ENCODE measurements at places on chromosomes 6 and 20.

GRCh38 chr20:59157961-59158541 lies 5.6 kb upstream of the ZNF831 start:
- DNase-seq = no peak

- DNase-seq = no peak
Observed at GRCh38 chr6:166774770-166775169, 147.7 kb upstream of the RPS6KA2 start.

DNA sequence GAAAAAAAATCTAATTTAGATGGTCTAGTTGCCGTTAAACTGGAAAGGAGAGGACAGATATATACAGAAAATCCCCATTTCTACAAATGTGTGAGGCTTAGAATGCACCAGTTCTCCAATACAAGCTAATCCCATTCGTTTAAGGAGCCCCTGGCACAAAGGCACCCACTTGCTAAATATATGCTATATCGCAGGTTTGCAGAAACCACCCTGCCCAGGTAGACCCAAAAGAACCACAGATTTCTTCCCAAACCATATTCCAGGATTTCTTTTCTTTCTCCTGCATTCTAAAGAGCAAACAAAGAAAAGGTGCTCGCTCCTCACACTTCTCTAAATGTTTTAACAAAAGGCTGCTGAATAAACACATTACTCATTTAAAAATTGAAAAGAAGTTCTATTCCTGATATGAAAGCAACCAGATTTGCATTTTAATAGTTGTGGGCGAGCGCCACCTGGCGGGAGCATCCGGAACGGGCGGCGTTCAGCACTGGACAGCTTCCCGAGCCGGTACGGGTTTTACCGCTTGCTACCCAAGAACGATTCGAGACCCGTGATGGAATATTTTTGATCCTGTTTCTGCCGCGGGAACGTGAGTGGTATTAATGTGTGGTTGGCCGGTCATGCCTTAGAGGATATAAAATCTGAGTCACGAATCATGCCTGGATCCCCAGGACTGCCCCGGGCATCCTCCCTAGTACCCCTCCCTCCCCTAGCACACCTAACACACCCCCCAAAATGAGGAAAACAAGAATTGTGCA lies 2.1 kb downstream of the PTPRT start:
- no peak for DNase-seq

GRCh38 chr6:163469459-163469985 lies 55.0 kb downstream of the QKI start:
- no peak for DNase-seq

GRCh38 chr20:44314870-44315269 lies 3.9 kb upstream of the FITM2 start:
- DNase-seq = no peak

DNA sequence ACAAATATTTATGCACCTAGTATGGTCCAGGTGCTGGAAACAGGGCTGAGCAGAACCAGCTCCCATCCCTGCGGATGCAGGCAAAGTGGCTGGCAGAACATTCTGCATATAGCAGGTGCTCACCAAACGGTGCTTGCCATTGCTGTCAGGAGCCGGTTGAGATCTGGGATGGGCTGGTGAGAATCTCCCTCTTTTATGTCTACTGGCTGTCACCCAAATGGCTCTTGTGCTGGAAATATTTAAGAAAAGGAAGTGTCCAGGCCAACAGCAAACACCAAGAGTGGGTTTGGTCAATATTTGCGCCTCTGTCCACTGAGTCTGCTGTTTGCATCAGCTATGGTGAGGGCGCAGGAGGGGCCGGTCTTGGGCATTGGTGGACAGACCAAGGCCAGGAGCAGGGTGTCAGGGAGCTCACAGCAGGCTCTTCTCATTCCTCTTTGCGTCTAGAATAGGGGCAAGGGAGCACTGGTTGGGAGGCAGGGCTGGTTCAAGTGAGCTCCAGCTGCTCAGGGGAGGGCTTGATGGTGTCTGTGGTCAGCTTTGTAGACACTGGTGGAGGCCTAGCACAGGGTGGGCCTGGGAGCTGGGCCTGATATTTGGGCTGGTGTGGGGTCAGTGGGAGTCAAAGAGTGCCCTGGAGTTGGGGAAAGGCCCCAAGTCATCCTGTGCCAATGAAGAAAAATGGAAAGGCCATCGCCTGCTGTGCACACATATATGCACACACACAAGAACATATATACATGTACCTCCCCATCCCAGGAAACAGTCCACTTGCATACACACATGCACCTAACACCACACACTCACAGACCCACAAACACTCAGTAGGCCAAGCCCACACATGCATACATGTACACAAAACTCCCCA lies 1.4 kb upstream of the BPIFB2 start:
- no peak for DNase-seq

- no peak for DNase-seq
Observed at GRCh38 chr6:63897952-63898351, 262.4 kb downstream of the PHF3 start.

DNA sequence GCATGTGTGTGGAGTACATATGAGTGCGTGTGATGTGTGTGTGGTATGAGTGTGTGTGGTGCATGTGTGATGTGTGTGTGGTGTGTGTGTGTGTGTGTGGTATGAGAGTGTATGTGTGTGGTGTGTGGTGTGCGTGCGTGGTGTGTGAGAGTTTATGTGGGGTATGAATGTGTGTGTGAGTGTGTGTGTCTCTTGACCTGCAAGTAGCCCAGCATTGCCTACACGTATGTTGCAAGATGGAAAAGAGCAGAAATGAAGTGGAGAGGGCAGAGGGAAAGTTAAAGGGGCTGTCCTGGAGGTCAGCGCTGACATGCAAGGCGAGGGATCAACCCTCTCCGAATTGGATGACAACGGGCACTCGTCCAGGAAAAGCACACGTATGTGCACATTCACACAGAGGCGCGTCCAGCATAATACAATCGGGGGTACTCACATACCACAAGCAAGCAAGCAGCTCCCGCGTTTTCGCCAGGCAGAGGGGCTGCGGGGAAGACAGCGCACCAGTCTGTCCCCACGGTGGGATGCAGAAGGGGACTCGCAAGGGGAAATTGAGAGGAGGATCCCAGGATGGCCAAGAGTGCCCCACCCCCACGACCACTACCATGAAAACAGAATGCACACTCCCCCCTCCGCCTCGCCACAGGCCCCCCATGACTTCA lies 174.5 kb upstream of the AFDN start:
- DNase-seq = no peak

DNA sequence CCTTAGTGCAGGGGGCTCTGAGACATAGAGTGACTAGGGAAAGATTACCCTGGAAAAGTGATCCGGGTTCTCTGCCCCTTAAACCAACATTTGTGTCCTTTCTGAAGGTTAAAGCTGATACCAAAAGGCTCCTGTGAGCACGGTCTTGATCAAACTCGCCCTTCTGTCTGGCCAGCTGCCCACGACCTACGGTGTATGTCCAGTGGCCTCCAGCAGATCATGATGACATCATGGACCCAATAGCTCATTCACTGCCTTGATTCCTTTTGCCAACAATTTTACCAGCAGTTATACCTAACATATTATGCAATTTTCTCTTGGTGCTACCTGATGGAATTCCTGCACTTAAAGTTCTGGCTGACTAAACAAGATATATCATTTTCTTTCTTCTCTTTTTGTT lies 6.8 kb downstream of the ULBP2 start:
- DNase-seq = no peak

GRCh38 chr6:40733290-40733689 lies 146.1 kb upstream of the LRFN2 start:
- DNase-seq = no peak

- DNase-seq = no peak
Observed at GRCh38 chr6:168645326-168645725, 204.3 kb downstream of the SMOC2 start.

DNA sequence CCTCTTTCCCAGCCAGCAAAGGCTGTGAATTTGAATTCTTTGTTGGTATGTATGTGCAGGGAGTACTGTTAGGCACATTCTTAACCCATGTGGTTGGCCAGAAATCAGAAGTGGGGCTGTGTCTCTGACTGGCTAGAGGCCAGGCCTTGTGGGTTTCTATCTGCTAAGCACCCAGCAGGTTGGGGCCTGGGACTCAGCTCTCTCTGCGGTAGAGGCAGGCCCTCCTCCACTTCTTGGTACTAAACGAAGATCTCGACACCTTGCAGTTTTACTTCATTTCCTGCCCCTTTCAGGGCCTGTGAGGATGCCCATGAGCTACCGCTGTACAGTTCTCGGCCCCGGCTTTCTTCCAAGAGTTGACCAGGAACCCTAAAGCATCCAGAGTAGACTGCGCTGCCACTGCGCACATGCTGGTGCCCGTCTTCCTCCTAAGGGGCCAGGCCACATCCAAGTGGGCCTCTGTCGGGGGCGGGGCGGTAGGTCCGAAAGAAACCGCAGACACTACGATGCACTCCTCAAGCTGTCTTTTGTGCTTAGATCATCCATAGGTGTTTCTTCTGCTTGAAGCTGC lies 51.1 kb downstream of the TCP11 start:
- no peak for DNase-seq

DNA sequence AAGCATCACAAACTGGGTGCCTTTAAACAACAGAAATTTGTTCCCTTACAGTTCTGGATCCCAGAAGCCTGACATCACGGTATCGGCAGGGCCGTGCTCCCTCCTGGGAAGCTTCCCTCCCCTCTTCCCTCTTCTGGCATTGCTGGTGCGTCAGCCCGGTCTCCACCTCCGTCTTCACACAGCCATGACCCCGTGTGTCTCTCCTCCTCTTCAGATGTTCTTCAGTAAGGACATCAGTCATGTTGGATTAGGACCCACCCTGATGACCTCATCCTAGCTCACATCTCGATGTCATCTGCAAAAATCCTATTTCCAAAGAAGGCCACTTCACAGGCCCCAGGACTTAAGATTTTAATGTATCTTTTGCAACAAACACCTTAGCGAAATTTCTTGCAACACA lies 38.4 kb upstream of the TBXT start:
- no peak for DNase-seq

GRCh38 chr20:33843854-33844253 lies 32.7 kb downstream of the CHMP4B start:
- DNase-seq = no peak

DNA sequence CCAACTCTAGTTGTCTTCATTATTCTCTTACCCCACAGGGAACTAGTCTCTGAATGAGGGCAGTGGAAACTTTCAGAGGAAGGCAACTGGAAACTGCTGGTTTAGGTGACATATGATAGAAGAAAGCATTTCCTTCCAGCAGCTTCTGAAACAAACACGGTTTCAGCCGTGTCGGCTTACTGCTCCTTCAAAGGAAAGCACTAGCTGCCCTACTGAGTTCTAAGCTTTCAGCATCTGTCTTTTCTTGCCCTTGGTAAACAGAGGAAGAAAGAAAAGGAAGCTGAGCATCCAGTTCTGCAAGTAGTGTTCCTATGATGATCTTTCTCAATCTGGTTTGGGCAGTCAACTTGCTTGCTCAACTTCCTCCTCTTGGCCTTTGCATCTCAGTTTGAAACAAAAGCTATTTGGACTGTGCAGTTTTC lies 117.5 kb upstream of the CEP85L start:
- DNase-seq = no peak

DNA sequence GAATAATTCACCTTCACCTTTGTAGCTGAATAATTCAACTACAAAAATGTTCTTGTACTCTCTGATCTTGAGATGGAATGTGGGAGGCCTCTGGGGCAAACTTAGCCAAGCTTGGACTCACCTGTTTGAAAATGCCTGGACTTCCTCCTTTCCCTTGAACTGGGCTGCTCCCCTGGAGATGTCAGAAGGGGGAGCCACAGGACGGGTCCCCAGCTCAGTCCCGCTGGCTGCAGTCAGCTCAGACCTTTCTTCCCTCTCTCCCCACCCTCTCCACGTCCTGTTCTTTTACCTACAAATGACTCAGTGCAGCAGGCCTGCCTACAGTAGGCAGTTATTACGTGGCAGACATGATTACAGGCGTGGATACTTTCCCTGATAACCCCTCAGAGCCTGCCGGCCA lies 131.5 kb upstream of the RALGAPA2 start:
- DNase-seq = no peak

- no peak for DNase-seq
Observed at GRCh38 chr6:110514818-110515217, 38.4 kb upstream of the SLC22A16 start.

- no peak for DNase-seq
Observed at GRCh38 chr6:130233330-130233729, 10.6 kb upstream of the SAMD3 start.

- no peak for DNase-seq
Observed at GRCh38 chr6:106097411-106098231, 11.5 kb downstream of the PRDM1 start.

DNA sequence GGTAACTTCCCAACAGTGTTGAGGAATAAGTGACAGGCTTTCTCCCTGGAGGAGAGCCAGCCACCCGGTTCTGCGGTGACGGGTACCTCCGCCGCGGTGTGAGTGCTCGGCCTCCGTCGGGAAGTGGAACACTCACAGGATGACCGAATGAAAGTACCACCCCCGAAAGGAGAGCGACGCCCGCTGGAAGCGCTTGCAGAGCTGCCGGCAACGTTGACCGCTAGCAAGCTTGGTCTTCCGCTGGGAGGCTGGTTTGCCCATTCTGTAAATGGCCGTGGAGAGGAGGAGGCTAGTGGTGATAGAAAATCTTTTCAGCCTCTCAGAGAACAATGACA lies 614 bp upstream of the TMEM242 start:
- no peak for DNase-seq

- no peak for DNase-seq
Observed at GRCh38 chr20:2694008-2694471, 1.5 kb downstream of the EBF4 start.

GRCh38 chr6:170053966-170054661 lies 236.8 kb downstream of the DLL1 start:
- DNase-seq = no peak

GRCh38 chr6:52392944-52393343 lies 27.2 kb upstream of the EFHC1 start:
- DNase-seq = no peak

GRCh38 chr6:12866422-12867029 lies 150.0 kb downstream of the PHACTR1 start:
- DNase-seq = no peak

DNA sequence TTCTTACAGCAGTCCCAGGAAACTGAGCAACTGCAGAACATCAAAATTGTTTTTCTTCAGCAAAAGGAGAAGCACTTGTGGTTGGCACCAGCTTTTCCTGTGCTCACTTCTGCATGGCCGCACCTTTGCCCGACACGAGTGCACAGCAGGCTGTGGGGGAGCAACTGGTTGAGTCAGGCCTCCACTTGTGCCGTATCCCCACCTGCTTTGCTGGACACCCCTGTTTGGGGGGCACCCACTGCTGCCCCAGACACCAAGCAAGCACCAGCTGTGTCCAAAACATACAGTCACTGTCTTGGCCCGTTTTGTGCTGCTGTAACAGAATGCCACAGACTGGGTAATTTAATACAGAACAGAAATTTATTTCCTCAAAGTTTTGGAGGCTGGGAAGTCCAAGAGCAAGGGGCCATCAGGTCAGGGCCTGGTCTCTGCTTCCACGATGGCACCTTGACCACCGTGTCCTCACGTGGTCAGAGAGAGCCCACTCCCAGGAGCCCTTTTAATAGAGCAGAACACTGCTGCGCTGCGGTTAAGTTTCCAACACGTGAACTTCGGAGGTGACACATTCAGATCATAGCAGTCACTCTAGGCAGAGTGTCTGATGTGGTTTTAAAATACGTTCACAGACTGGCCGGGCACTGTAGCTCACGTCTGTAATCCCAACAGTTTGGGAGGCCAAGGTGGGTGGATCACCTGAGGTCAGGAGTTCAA lies 8.7 kb upstream of the GMEB2 start:
- peak; percentile 41 for DNase-seq

GRCh38 chr6:159679091-159680077 lies 13.7 kb downstream of the SOD2 start:
- DNase-seq = no peak

GRCh38 chr6:110357298-110357663 lies 868 bp downstream of the METTL24 start:
- DNase-seq = no peak
